ENCODE measurements at places on chromosomes 4 and X.

DNA sequence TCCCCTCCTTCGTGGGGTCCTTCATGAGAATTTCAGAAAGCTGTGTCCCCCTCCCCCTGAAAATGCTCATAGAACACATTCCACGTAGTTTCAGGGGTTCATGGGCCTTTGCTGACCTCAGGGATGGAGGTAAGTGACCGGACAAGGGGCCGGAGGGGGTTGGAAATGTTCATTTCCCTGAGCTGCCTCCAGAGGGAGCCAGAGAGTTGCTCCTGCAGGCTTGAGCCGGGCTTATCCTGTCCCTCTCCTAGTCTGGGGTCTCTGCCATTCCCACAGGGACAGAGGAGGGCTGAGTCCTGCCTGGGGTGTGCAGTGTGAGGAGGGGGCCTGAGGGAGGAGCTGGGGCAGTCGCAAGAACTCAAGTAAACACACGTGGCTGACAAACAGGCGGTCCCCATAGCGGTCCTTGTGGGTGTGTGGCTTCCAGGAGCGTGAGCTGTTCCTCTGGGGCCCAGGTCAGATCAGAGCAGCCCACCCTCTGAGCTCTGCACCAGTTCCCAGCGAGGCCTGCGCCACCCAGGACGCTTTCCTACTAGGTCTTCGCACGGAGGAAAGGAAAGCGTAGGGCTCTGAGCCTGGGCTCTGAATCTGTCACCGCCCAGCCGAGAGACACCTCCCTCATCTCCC, 62.5 kb downstream of the WFS1 start:
- no peak for DNase-seq

- DNase-seq, result no peak
These were observed 51.4 kb downstream of the STBD1 start for GRCh38 chr4:76357981-76358380.

DNA sequence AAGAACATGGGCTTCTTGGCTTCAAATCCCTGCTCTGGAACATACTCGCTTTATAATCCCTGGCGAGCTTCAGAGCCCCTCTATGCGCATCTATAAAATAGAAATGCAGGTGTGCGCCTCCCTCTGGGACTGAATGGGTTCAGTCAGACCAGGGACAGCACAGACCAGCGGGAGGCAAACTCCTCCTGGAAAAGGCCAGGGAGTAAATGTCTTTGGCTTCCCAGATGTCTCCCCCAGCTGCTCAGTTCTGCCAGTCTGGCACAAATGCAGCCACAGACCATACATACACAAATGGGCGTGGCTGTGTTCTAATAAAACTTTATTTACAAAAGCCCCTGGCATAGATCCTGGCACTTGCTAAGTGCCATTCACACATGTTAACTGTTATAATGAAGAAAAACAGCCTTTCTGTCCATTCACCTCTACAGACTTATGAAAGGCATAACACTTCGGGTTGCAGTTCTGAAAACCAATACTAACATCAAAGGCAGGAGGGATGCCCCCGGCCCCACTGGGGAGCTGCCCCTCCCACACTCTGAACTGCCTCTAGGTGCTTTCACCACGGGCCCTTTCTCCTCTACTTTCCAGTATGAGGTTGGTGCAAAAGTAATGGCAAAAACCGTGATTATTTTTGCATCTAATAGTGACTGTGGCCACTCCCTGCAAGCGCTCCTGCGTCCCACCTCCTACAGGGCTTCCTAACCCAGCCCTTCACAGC, 4.6 kb downstream of the JAKMIP1 start:
- no peak for DNase-seq

DNA sequence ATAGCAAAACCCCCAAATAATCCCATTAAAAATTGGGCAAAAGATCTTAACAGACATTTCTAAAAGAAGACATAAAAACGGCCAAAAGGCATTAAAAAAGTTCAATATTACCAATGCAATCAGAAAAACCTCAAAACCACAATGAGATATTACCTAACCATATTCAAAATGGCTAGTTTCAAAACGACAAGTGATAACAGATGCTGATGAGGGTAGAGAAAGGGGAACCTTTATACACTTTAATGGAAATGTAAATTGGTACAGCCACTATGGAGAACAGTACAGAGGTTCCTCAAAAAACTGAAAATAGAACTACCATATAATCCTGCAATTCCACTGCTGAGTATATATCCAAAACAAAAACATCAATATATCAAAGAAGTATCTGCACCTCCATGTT, 6.2 kb downstream of the AADAT start:
- DNase-seq, result no peak

GRCh38 chrX:65273152-65273551, 261.4 kb downstream of the LAS1L start:
- DNase-seq, result no peak

- DNase-seq, result no peak
These were observed 289.4 kb upstream of the GK2 start for GRCh38 chr4:79697444-79697843.

DNA sequence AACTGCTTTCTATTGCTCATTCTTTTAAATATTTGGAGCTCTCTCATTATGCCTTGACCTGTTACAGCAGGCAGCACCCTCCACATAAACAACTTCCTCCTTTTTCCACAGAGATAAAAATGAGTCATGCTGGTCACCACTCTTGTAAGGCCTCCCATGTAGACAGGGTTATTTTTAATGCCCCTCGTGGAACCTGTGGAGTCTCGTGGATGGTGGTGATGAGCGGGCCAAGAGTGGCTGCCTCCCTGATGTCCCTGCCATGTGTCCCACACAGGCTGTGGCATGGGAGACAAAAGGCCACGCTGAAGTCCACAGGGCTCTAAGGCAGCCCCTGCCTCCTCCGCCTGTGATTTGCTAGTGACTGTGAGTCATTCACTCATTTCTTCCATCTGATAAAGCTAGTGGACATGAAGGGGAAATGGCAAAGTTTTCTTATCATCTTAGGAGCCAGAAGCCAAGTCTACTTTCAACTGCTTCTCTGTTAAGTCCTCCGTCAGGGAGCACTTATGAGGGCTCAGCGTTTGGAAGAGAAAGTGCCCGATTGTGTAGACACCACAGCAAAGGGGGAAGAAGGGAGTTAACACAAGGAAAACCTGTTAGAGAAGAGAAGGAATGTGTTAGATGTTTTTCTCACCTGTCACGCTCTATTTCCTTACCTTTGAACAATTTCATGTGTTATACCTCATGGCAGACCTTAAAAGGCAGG, 121.6 kb upstream of the FAT1 start:
- no peak for DNase-seq

- DNase-seq, result no peak
These were observed 36.8 kb upstream of the ARSD start for GRCh38 chrX:2965965-2966364.

GRCh38 chrX:136143711-136144110, 3.6 kb upstream of the FHL1 start:
- no peak for DNase-seq

GRCh38 chr4:146637621-146638332, 916 bp upstream of the POU4F2 start:
- no peak for DNase-seq

DNA sequence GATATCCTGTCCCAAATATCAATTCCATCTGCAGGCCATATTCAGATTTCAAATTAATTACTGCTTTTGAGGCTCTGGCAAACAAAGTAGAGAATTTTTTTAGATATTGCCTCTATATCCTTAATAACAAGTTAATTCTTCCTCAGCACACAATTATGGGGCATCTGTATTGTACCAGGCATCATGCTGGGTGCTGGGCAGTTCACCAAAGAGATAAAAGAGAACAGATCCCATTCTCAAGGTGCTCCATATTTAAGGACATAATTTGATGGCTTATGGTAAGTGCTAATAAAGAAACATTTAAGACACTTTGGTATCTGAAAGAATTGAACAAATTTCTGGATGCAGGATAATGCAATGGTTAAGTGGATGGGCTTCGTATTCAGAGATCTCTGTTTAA, 65.8 kb downstream of the SPCS3 start:
- no peak for DNase-seq

DNA sequence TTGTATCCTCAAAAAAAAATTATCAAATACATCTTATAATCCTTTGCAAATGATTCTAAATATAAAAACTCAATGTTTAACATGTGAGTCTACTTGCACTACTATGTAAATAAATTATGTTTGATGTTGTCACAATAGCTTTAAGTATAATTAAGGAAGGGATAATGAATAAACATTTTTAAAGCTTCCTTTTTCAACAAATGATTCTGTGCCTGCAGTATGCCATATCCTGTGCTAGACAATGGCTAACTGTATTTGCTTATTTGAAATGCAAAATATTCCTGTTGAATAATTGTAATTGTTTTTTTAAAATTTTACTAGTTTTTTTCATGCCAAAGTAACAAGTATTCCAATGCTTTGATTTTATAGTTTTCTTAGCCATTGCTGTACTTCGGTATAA, 59.0 kb upstream of the NDUFC1 start:
- no peak for DNase-seq

- DNase-seq, result no peak
These were observed 1475.5 kb upstream of the AGA start for GRCh38 chr4:178917756-178918155.

DNA sequence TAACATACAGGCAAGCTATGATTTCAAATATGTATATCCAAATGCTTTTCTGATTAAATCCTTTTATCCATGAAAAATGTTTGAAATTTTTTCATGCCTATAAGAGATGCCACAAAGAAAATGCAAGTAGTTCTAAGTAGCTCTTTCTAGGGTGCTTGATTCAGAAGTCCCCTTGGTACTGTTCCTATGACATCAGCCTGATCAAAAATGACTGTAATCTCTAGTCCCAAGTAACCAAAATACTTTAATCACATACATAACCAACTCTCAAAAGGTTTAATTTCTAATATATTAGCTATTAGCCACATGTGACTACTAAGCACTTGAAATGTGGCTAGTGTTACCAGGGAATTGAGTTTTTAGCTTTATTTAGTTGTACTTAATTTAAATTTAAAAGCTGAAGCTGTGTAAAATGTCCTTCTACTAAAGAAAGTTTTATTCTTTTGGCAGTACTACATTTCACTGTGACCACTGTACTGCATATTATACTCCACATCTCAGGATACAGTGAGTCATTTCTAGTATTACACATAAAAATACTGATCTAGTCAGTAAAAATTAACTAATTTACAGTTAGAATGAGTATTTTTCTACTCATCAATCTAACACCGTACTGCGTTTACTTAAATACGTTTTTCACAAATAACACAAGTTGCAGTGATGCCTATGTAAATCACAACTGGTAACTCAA, 33.9 kb downstream of the FBXW7 start:
- no peak for DNase-seq

DNA sequence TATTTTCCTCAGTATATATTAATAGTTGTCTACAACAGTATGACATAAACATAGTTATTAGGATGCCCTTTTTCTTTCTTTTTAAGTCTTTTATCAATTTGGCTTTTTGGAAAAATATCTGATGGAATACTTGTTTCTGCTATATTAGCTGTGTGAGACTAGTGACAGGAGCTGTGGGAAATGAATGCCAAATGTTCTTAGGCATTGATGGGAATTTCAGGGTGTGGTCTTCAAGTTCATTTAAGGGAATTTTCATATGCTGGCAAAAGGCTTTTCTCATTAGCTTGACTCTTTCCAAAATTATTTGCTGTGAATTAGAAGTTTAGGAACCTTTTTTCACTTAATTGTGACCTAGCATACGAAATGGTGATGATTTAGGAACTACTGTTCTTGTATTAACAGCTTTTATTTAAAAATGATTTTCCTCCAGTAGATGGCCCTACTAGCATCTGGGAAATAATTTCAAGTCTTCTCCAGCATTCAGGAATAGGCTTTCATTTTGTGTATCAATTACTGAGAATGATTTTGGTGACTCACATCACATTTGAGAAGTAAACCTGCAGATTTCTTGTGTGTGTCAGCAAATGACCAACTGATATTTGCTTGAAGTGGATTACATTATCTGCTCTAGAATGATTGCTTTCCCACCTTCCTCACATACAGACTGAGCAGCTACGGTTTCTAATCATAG, 70.9 kb downstream of the HTT start:
- DNase-seq, result no peak

GRCh38 chr4:150248181-150248580, 169.9 kb downstream of the DCLK2 start:
- DNase-seq, result no peak

DNA sequence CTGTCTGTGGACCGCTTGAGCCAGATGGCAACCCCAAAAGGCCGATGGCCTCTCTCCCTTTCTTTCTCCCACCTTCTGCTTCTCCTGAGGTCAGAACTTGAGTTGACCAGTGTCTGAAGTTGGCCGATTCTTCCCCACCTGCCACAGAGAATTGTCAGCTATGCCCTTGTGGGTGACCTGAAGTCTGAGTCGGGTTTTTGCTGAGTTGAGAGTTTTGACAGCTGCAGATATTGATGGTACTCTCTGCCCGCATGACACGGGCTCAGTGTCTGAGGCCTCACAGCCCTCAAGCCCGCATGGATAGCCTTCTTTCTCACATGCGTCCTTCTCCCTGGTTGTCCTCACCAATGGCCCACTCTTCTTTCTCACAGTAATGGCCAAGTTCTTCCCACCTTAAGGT, 111.0 kb downstream of the EFNB1 start:
- DNase-seq, result no peak

DNA sequence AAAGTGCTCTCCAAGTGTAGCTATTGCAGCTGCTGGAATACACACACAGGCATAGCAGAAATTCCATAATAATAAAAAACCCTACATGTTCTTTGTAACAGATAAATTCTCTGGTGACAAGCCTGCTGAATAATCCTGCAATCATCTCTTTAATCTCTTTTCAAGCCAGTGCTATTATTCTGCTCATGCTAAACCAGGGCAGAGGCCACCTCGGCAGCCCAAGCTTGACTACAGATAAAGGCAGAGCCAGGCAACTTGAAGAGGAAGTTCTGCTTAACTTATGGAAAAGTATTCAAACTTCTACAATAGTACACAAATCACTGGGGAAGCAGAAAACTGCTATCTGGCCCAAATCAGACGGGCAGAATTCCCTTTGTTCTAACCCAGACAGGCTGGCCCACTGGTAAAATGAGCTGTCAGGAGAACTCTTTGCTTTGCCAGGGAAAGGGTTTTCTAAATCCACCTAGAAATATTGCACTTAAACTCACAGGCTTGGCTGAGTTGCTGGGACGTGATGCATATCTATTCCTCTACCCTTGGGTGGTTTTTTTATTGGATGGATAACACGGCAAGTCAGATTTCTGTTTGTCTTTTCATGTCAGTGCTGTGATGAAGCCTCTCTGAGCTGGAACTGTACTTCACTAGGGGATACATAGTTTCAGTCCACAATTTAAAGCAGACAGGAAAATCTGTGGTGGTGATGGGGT, 70.5 kb downstream of the GATB start:
- no peak for DNase-seq

Measured in left forelimb (tissue), 1 donor.